ENCODE measurements at places on chromosomes 16 and 17.

DNA sequence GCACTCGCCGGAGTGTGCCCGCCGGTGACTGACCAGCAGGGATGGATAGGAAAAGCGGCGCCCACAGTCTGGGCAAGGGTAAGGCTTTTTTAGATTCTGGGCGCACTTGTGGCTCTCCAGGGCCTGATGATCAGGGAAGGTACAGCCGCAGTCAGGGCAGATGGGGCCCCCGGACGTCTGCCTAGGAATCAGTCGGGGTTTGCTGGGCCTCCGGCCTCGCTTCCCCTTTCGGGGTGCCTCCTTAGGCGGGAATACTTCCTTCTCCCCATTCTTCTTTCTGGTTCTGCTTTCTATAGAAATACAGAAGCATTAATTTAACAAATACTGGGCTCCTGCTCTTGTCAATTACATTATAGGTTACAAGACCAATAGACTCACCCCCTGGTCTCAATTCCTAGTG is 5.0 kb downstream of the ZNF689 start:
- DNase-seq = no peak

DNA sequence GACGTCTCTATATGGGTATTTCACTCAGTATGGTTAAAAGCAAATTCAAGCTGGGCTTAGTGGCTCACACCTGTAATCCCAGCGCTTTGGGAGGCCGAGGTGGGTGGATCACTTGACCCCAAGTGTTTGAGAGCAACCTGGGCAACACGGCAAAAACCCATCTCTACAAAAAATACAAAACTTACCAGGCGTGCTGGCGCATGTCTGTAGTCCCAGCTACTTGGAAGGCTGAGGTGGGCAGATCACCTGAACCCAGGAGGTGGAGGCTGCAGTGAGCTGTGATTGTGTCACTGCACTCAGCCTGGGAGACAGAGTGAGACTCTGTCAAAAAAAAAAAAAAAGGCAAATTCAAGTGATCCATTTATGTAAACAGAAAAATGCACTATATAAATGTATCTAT is 1.3 kb upstream of the TNFRSF17 start:
- DNase-seq = no peak

DNA sequence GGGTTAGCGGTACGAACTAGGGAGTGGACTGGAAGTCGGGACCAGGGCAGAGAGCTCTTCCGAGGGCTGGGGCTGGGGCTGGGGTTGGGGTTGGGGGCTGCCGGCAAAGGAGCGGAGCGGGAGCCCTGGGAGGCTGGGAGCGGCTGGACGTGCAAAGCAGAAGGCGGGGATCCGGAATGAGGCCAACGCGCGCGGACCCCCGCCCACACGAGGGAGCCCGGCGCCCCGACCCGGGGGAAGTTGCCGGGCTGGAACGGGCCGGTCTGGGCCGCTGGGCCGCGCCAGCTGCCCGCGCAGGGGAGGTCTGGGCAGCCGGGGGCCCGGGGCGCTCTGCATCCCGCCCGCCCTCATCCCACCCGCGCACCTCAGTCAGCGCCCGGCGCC is 323 bp downstream of the ST3GAL2 start:
- no peak for DNase-seq

DNA sequence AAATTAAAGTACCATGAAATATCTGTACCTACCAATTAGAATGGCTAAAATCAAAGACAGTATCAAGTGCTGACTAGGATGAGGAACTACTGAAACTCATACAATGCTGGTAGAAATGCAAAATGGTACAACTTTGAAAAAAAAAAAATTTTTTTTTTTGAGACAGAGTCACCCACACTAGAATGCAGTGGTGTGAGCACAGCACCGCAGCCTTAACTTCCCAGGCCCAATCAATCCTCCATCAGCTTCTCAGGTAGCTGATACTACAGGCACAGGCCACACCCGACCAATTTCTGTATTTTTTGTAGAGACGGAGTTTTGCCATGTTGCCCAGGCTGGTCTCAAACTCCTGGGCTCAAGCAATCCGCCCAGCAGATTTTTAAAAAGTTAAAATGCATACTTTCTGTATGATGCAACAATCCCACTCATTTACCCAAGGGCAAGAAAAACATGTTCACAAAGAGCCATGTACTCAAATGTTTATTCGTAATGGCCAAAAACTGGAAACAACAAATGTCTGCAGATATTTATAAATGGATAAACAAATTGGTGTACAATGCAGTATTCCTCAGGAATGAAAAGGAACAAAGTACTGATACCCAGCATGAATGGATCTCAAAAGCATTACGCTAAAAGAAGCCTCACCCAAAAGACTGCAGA is 8.7 kb downstream of the SMURF2 start:
- no peak for DNase-seq

DNA sequence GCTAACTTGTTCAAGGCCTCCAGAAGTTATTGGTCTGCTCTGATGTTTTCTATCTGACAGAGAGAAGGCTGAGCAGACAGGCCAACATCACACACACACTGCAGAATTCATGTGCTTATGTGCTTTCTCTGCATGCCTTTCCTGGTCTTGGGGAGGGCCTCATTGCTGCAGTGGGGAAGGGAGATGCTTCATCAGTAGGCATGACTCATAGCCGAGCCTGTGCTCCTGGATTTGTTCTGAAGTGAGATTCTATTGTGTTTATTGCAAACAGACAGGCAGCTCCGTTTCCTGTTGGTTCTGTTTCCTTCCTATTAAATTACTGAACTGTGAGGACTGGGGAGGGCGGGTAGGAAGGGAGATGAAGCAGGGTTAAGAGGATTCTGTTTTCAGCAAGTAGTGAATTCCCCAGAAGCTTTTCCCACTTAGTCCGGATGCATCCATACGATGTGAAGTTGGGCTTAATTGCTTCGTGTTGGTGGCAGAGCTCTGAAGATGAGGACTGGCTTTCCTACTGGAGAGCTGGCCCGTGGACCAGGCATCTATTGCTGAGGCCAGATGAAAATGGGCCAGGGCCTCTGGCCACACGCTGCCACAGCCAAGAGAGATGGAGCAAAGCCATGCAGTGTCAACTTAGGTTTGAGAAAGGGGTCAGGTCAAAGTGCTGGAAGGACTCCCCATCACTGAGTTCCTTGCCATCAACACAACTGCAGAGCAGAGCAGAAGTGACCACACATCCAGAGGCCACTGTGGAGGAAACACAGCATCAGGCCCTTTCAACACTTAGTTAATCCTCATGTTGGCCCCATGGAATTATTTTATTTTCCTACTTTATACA is 179.3 kb downstream of the UTP18 start:
- no peak for DNase-seq

GRCh38 chr16:84637709-84638108 is 10.6 kb upstream of the KLHL36 start:
- no peak for DNase-seq

DNA sequence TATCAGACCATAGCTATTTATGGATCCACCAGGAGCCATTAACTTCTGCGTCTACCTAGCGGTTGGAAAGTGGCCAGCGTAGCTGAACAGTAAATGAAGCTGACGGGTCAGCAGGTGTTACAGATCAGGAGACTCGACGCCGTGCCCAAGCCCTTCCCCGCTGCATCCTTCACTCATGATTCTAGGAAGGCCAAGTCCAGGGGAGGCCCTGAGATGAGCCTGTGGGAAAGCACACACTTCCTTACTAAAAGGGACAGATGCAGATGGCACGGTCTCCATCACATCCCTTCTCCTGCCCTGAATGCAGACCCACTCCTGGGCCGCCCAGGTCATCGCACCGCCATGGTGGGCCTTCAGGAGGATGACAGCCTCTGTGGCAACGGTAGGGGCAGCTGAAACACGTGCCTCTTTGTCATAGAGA is 67.7 kb upstream of the DNAH17 start:
- DNase-seq = no peak

All from CD8-positive, alpha-beta T cell (primary cell).